ENCODE measurements at places on chromosomes 4 and X.

GRCh38 chr4:52864793-52865192 lies 2.7 kb downstream of the RASL11B start:
- DNase-seq = no peak

GRCh38 chr4:74878323-74878722 lies 54.6 kb upstream of the PARM1 start:
- DNase-seq = no peak

DNA sequence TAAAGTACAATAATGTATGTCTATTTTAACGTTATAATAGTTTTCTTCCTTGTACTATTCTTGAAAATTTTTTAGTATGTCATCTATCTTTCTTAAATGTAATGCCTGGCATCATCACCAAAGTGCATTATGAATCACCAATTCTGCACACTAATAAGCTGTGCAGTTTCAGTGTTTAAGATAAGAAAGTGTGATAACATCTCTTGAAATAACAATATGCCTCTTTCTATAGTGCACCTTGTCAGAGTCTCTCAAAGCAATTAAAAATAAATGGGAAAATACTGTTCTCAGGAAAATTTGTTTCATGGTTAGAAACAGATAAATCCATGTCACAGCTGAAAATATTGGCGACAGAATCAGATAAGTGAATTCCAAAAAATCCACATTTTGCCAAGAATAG lies 457.4 kb upstream of the PCDH10 start:
- DNase-seq = no peak

DNA sequence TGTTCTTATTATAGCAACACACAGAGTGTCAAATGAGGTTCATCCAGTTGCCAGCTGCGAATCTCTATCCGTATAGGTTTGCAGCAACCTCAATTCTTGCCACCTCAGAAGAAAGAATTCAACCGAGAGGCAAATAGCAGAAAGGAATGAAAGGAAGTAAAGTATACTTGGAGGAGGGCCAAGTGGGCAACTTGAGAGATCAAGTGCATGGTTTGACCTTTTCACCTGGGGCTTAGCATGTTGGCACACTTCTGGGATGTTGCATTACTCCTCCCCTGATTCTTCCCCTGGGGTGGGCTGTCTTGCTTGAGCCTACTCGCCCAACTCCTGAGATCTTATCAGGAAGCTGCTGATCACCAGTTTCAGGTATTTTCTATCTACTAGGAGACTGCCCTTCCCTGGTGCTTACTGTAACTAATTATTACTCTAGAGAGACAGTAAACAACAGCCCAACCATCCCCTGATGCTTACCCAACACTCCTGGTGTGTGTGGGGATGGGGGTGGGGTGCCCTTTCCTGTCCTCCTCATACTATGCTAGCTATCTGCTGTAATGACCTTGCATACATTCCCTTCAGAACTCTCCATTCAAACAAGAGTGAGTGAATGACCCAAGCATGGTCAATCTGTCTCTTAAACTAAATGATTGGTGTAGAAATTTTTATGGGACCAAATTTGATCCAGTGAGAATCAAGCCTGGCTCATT lies 7.3 kb upstream of the TMEM33 start:
- DNase-seq = no peak

GRCh38 chr4:52010986-52011385 lies 9.2 kb downstream of the LRRC66 start:
- DNase-seq = no peak

- no peak for DNase-seq
Measured at GRCh38 chr4:2615821-2616220, 79.4 kb downstream of the FAM193A start.

GRCh38 chrX:99717716-99718115 lies 692.4 kb downstream of the PCDH19 start:
- DNase-seq = no peak

- no peak for DNase-seq
Measured at GRCh38 chr4:23547096-23547495, 342.8 kb downstream of the PPARGC1A start.

- no peak for DNase-seq
Measured at GRCh38 chr4:122150931-122151330, 1.2 kb upstream of the BLTP1 start.

GRCh38 chr4:10223782-10224181 lies 107.2 kb upstream of the WDR1 start:
- no peak for DNase-seq

DNA sequence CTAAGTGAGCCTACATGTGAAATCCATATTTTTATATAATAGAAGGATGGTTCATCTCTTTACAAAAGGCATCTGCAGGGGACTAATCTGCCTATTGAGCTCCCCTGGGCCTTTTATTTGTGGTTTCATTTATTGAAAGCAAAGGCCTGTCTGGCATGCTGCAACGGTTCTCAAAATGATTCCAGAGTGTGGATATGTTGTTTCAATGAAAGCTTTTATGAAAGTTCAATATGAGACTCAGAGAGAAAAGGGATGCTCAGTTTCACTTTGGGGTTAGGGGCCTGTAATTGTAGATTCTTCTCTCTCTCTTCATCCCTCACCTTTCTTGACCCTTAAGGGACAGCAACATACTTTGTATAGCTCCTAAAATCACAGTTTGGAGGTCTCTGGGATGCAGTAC lies 204.2 kb upstream of the CASK start:
- DNase-seq = no peak

- DNase-seq = no peak
Measured at GRCh38 chrX:70479247-70479921, 34.7 kb downstream of the DLG3 start.

- no peak for DNase-seq
Measured at GRCh38 chr4:186088523-186088922, 16.0 kb upstream of the FAM149A start.

DNA sequence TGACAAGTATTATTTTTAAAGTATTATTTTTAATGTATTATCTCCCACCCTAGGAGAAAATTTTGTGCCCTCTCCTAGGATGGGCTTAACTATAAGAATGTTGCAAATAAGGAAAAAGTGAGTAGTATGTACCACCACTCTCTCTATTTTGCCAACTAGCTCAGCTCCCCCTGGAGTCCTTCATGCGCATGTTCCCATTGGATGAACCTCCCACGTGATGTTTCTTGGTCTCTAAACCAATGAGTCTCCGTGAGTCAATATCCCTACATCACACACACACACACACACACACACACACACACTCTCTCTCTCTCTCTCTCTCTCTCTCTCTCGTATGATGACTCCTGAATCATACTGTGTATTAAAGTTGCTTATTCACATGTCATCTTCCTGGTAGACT lies 129.7 kb upstream of the ZFP42 start:
- no peak for DNase-seq

DNA sequence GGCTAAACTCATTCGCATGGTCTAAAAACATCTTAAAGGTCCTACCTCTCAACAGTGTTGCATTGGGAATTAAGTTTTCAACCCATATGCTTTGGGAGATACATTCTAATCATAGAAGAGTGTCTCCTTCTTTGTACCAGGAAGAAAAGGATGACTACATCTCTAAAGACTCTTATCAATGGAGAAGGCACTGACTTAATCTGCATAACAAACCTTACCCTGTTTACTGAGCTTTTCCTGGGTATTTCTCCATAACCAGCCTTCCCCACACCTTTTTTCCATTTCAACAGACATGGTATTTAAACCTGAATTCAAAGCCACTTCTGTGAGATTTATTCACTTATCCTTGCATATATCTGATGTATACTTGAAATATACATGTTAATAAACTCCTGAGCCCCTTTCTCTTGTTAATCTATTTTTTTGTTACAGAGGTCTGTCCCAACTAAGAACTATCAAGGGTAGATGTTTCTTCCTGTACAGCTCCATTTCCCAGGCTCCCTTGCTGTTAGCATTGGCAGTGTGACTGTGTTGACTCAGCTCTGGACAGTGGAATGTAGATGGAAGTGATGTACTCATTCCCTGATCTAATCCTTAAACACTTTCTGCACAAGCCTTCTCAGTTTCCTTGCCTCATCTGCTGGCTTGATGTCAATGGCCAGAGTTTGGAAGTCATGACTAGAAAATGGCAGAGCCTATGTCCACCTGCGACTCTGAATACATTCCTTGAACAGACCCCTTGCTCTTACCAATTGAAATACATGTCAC lies 148.9 kb upstream of the CPEB2 start:
- peak; percentile 30 for DNase-seq

DNA sequence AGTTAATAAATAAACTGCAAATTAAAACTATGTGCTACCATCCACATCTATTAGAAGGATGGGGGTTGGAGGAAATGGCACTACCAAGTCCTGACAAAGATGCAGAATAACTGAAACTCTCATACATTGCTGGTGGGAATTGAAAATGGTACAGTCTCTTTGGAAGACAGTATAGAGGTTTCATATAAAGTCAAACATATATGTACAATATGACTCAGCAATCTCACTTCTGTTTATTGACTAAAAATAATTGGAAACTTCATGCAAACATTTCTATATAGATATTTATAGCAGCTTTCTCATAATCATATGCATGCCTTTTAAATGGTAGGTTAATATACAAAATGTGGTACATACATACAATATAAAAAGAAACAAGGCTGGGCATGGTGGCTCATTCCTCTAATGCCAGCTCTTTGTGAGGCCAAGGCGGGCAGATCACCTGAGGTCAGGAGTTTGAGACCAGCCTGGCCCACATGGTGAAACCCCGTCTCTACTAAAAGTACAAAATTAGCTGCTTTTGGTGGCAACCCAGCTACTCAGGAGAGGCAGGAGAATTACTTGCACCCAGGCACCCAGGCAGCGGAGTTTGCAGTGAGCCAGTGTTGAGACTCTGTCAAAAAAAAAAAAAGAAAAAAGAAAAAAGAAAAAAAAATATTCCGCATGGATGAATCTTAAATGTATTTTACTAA lies 225.0 kb upstream of the CXXC4 start:
- DNase-seq = no peak

DNA sequence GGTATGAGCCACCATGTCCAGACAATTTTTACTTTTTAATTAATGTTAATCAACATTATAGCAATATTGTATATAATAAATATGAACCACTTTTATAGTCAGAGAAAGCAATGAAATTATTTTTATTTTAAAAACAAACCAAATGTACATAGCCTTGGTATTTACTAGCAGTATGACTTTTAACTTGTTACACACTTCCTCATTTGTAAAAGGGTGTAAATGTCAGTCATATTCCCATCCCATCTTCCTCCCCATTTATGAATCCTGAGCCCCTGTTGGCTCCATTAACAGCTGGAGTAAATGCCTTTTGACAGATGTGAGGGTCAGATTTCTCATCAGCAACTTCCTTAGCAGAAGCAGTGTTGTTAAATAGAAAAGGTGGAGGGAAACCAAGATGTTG lies 179.6 kb upstream of the SPRY1 start:
- no peak for DNase-seq

DNA sequence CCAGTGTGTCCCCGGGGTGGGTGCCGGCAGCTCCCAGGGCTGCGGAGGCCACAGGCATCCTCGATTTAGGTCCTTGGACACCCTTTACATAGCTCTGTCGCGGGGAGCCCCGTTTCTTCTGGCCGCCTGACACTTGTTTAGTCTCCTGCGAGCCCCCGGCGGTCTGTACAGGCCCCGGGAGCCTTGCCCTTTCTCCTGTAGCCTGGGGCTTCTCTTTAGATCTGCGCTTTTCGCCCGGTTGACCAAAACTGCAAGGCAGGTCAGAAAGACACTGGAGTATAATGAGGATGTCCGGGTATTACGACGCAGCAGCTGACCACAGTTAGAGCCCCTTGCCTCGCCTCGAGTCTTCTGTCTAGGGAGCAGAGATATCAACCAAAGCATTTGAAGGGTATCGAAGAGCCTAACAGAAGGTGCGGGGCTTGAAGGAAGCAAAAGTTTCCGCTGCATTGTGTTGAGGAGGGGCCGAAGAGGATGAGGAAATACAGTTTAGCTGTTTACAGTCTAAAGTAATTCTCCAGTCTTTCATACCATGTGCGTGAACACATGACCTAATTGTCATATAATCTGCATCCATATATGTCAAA lies 479 bp downstream of the BRCC3 start:
- no peak for DNase-seq

DNA sequence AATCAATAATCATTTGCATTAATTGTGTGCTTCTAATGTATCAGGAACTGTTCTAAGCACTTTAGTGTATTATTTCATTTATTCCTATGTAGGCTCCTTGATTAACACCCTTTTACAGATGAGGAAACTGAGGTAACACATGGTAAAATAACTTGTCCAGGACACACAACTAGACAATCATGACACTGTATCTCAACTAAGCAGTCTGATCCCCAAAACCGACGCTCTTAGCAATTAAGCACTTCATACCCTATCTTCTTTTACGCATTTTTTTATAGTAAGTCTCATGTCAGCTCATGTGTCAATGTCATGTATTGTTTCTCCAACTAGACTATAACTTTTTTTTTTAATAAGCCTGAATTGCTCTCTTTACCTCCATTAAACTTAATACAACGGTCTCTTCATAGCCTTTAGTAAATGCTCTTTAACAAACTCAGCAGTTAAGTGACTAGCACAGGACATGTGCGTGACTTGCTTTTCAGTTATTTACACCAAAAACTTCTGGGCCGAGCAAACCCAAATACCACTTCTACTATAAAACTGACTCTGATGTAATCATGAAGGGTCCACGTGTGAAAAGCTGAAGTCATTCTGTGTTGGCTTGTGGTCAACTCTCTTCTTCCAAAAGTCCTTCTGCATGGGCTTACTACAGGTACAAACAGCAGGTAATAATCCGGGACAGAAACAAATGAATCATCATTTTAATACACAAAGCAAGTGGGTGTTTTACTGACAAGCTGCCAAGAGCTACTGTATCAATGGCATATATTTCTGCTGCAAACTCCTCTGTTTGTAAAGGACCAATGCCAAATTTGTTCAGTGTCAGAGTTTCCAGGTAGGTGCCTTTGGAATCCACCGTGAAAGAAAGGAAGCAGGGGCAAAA lies 7.9 kb upstream of the AMBN start:
- DNase-seq = no peak

DNA sequence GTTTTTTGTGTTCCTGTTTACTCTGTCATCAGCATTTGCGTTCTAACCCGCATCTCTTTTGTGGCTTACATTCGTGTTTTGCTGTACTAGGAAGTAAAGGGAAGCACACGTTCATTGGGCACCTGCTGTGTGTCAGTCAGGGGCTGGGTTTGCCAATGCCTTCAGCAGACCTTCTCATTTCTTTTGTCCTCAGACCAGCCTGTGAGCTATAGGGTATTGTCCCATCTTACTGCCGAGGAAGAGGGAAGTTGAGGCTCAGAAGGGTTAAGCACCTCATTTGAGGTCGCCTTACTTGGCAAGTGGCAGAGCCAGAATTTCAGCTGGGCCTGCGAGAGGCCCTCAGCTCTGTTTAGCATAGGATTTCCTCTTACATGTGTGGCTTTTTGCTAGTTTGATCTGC lies 8.7 kb downstream of the TBC1D14 start:
- DNase-seq = no peak

GRCh38 chr4:187357045-187357643 lies 633.5 kb upstream of the FAT1 start:
- DNase-seq = no peak

GRCh38 chr4:77927991-77928925 lies 65.6 kb downstream of the MRPL1 start:
- peak; percentile 58 for DNase-seq

GRCh38 chrX:68139791-68140190 lies 293.5 kb downstream of the OPHN1 start:
- DNase-seq = no peak
